ENCODE measurements at places on chromosomes 1 and 21. TPM values are rescaled to one million over a fixed set of nuclear protein-coding genes. Genes with fewer than 3 reads are reported as not detected.

TSPAN1 gene
- 0.39 TPM for total RNA-seq

MYBPH gene
- total RNA-seq = not detected

ADAM30 gene
- total RNA-seq = not detected

MEF2D gene
- 89.9 TPM for total RNA-seq

FMO4 gene
- 7.3 TPM for total RNA-seq

SLC45A3 gene
- 17.5 TPM for total RNA-seq

HOOK1 gene
- 4.5 TPM for total RNA-seq

FMO5 gene
- total RNA-seq = 20.6 TPM

DPM3 gene
- total RNA-seq = 136 TPM

DCDC2B gene
- not detected for total RNA-seq

CD1E gene
- not detected for total RNA-seq

KCNJ6 gene
- total RNA-seq = 0.06 TPM

SEMA6C gene
- 7.1 TPM for total RNA-seq

Data from adrenal gland (tissue), 19 donors.